ENCODE measurements at places on chromosomes 1 and 21.

DNA sequence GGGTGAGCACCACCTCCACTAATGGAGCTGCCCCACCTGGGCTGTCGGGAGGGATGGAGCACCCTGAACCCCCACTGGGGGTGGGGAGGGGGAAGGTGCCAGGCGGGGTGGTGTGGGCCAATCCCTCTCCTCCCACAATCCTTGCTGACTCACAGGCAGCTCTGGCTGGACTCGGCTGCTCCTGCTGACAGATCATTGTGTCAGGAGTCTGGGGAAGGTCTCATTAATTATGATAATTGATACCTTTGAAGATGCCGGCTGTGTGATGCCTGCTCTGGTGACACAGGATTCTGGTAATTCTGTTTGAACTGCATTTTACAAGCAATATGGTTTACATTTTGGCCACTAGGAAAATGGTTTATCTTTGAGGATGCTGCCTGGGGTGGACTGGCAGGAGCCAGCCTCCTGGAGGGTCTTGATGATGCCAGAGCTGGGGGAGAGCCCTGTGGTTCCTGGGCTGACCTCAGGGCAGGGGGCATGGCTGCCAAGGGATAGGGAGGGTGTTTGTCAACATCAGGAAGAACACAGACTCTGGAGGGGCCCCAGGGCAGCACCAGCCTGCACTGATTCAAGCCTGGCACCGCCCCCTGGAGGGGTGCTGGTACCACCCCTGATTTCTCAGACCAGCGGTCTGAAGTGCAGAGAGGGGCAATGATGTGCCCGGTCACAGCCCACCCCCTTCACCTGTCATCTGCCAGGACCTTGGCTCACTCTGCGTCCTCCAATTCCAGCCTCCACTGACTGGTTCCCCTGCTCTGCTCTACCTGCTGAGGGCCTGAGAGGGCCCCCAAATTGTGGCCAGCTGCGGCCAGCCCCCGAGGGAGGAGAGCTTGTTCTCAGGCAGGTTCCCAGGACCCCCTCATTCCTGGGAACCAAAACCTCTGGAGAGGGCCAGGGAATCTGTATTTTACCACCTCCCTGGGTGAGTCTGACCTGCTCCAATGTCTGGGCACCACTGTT is 338.8 kb downstream of the MATN1 start:
- DNase-seq: peak; percentile 66

DNA sequence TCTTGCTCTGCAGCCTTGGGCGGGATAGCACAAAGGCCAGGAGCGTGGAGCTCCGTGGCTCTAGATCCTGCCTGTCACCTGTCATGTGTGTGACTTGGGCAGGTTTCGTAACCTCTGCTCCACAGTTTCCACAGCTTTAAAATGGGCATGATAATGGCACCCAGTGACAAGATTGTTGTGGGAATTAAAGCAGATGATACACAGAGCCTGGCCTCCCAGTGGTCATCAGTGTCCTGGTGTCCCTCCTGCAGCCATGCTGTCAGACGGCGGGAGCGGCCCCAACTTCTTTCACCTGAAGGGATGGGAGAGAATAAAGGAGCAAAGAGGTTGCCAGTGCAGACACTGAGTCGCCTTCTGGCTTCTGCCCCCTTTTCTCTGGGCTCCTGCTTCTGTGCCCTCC is 61.5 kb downstream of the SLC37A1 start:
- no peak for DNase-seq

DNA sequence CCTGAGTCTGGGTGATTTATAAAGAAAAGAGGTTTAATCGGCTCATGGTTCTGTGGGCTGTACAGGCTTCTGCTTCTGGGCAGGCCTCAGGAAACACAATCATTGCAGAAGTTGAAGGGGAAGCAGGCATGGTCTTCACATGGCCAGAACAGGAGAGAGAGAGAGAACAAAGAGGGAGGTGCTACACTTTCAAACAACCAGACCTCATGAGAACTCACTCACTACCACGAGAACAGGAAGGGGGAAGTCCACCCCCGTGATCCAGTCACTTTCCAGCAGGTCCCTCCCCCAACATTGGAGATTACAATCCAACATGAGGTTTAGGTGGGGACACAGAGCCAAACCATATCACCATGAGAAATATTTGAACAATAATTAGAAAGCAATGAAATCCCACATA is 222.9 kb downstream of the FAM72C start:
- no peak for DNase-seq

DNA sequence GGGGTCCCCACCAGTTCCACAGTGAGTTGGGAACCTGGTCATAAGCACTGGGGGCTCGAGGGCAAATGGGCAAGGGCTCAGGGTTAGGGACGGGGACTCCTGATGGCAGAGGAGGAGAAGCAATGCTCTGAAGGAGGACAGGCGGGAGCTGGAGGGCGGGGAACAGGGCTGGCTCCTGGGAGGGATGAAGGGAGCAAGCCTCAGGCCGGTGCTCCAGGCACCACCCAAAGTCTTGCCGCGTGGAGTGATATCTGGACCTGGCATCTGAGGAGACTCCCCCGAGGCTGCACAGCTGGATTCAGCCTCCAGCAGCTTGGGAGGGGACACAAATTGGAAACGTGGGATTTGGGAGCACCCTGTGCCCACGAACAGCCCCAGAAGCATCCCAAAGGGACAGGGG is 11.0 kb downstream of the MEGF6 start:
- DNase-seq: no peak

GRCh38 chr21:15472108-15473040 is 257.4 kb upstream of the USP25 start:
- DNase-seq: no peak

DNA sequence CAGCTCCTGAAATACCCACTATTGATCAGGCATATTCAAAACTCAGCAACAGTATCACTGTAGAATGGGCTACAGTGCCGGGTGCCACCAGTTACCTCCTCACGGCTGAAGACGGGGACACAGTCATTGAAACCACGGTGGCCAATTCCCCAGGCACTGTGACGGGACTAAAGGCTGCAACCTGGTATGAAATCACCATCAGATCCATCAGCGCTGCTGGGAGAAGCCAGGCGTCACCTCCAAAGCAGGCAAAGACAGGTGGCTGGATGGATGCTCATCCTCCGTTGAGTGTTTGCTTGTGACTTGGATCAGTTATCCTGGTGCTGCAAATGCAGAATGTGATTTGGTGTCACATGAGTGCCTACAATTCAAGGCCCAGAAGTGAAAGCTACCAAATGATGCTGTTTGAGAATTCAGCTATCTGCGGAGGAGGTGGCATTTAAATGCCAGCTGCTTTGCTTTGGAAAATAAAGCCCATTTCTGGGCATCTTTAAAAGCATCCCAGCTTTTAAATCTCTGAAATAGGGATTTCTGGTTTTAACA is 5.1 kb downstream of the FNDC7 start:
- no peak for DNase-seq

DNA sequence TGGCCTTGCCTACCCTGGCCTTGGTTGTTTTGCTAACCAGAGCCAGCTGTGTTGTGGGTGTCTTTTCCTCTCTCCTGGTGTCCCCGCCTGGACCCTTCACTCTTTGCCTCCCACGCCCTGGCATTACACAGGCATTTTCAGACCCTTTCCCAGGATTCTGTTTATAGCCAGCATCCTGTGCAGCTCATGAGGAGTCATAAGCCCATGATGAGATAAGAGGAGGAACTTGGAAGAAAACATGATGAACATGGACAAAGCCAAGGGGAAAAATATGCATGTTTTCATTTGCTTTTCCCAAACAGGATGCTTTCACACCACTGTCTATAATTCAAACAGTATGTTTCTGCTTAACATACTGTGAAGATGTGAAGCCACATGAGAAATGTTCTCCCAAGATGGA is 18.7 kb upstream of the WARS2 start:
- no peak for DNase-seq

- DNase-seq: no peak
These were observed 72.8 kb downstream of the CD2 start for GRCh38 chr1:116826818-116827606.

GRCh38 chr21:16420031-16420724 is 690.4 kb downstream of the USP25 start:
- peak; percentile 86 for DNase-seq

DNA sequence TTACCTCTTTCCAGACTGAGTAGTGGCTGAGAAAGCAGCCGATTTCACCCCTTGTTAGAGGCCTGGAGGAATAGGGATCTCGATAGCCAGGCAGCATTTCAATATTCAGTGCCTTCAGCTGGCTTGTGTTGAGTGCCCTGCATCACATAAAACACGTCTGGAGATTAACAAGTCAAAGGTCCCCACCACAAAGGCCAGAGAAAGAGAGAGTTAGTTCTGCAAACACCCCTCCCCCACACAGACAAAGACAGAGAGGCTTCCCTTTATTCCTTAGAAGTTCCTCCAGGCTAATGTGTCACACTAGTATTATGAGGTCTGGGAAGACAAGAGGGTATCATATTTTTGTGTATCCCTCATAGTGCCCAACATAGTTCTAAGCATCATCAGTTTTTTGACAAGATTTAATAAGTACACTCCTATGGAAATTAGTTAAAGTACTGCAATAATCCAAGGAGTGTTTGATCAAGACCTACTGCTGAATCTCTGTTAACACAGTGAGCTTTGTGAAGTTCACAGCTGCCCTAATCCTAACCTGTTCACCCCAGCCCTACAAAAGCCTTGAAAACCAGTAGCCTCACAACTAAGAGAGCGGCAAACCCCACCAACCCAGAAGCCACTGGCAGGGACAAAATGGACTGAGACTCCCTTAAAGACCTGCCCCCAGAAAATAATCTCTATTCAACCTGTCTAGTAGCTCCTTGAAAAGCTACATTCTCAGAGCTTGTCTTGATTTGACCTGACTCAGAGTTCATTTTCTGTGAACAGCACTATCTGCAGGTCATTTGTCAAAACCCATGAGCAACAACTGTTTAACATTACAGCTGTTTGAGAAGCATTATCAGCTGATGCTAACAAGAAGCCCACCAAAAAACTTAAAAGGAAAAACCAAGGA is 91.9 kb downstream of the COLGALT2 start:
- no peak for DNase-seq

GRCh38 chr1:229882621-229883020 is 184.4 kb upstream of the GALNT2 start:
- DNase-seq: no peak

DNA sequence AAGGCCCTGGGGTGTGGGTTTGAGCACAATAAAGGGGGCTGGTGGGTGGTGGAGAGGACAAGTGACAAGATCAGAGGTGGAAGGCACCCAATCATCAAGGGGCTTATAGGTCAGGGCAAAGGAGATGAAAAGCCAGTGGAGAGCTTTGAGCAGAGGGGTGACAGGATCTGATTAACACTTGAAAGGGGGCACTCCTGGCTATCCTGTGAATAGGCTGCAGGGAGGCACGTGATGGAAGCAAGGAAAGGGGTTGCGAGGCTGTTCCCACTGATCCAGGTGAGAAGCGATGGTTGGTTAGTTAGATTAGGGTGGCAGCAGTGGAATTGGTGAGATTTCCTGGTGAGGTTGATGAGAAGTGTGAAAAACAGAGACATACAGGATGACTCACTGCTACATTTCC is 80.6 kb downstream of the WLS start:
- no peak for DNase-seq
